Neural progenitor cell (in vitro differentiated cells): ENCODE measurements at places on chromosomes 3 and 15. TPM values are rescaled to one million over a fixed set of nuclear protein-coding genes. Genes with fewer than 3 reads are reported as not detected.

Gene SLC9C1
- total RNA-seq: 0.31 and 1.3 TPM in 2 replicates

Gene EPM2AIP1
- 27.4 and 51.4 TPM in 2 replicates for total RNA-seq

DNA sequence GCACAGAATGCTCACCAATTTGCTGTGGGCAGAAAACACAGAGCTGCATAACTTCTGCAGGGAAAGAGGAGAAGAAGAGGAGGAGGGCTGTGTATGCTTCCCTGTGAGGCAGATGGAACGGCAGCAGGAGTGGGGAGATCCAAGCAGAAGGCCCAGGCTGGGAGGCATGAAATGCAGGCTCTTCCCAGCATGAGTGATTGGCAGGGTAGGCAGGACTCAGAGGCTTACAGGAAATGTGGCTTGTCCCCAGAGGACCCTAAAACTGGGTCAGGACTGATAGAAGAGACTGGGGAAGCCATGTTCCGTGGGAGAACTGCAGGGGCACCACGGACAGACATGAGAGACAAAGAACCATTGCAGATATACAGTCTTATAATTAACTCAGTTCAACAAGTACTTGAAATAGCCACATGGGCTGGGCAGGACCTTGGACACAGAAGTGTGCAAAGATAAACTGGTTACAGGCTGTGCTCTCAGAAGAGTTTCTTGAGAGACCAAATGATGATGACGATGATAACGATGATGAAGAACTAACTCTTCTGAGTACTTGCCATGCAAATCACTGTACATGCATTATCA lies 286.9 kb downstream of the EPHB1 start:
- no peak for DNase-seq

DNA sequence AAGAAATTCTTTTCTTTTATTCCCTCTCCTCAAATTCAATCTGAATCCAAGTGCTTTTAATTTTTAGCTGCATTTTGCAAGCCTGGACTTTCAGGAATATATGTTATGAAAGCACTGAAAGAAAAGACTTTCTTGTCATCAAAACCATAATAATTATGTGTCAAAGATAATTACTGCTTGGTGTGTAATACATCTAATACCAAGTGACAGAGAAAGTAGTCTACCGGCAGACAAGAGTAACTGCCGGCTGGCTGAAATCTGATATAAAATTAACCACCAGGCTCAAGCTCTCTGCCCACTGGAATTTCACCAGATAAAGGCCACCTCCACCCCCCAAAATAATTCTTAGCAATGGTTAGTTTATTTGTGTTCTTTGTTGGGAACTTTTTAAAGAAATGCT lies 220.9 kb upstream of the CDIN1 start:
- DNase-seq: no peak

DNA sequence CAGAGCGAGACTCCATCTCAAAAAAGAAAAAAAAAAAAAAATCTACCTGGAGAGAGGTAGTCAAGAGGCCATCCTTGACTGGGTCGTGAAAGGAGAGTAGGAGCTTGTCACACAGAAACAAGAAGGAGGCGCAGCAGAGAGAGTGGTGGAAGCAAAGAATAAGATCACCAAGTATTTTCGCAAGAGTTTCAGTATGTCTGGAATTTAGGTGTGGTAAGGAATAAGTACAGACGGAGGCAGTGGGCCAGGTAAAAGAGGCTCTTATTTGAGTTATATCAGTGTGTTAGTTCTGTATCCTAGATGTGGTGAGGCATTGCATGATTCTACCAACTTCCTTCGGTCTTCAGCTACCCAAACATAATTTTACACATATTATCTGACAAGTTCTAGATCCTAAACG lies 14.6 kb upstream of the ATP10A start:
- no peak for DNase-seq

GRCh38 chr15:78449220-78449999 lies 11.4 kb downstream of the IREB2 start:
- no peak for DNase-seq
